ENCODE measurements at places on chromosomes 12 and 14.

- no peak for DNase-seq
Observed at GRCh38 chr14:49882826-49883694, 9.8 kb upstream of the ARF6 start.

DNA sequence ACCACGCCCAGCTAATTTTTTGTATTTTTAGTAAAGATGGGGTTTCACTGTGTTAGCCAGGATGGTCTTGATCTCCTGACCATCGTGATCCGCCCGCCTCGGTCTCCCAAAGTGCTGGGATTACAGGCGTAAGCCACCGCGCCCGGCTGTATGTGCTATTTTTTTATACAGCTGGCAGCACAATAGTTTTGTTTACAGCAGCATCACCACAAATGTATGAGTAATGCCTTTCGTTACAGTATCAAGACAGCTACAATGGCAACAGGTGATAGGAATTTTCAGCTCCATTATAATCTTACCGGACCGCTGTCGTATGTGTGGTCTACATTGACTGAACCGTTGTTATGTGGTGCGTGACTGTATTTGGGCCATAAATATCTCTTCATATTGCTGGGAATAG lies 11.6 kb upstream of the MDM2 start:
- DNase-seq = no peak

- no peak for DNase-seq
Observed at GRCh38 chr12:11884116-11884515, 186.6 kb upstream of the BCL2L14 start.

GRCh38 chr12:114955414-114956014 lies 271.5 kb upstream of the TBX3 start:
- DNase-seq = no peak
